ENCODE measurements at places on chromosomes 4 and X. TPM values are rescaled to one million over a fixed set of nuclear protein-coding genes. Genes with fewer than 3 reads are reported as not detected.

TMEM47 gene
- total RNA-seq, result 27.5 TPM

WDR19 gene
- total RNA-seq, result 34.3 TPM

SPANXN5 gene
- not detected for total RNA-seq

MAP3K15 gene
- total RNA-seq, result 0.12 TPM

PAGE2 gene
- total RNA-seq, result not detected

PACRGL gene
- total RNA-seq, result 12.9 TPM

AFF1 gene
- 97.3 TPM for total RNA-seq

GRCh38 chrX:118174516-118175098 is 58.0 kb upstream of the KLHL13 start:
- DNase-seq, result peak; percentile 20

GRCh38 chr4:144574000-144574399 is 72.0 kb upstream of the HHIP start:
- no peak for DNase-seq

- DNase-seq, result no peak
Measured at GRCh38 chr4:169618286-169618685, 2.1 kb upstream of the CLCN3 start.

DNA sequence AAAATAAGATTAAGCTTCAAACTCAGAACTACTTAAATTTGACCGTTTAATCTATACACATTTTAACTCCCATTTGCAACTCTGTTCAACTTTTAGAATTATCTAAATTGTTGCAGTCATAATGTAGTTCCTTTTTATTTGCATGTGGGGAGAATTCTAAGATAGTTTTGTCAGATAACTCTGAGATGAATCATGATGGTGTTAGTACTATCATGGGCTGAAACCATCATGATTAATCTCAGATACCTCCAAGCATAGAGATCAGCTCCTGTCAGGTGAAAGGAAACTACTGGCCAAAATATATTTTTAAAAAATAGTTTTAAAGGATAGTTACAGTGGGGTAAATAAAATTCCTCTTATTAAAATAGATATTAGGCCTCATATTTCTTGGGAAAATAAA is 39.0 kb downstream of the FBXO8 start:
- no peak for DNase-seq

GRCh38 chr4:155099231-155099630 is 109.2 kb upstream of the NPY2R start:
- no peak for DNase-seq

DNA sequence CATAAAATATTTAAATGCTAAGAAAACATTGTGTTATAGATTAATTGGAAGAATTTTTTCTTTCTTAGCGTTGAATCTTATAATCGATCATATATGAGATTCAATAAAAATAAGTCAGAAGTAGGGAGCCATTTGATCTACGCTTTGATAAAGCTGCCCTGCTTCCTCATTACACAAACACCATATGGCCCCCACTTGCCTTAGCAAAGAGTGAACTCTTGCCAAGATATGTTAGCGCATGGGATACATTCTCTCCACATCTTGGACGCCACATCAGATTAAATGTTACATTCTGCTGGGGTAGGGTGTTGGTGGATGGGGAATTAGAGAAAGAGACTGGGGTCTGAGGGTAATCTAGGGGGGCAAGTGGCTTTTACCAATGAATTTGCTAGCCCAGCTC is 207.7 kb upstream of the MID1 start:
- no peak for DNase-seq

GRCh38 chr4:60992037-60992436 is 208.1 kb upstream of the ADGRL3 start:
- no peak for DNase-seq

- no peak for DNase-seq
Measured at GRCh38 chrX:69102612-69103194, 62.5 kb downstream of the PJA1 start.

- no peak for DNase-seq
Measured at GRCh38 chr4:17702641-17703040, 78.8 kb downstream of the FAM184B start.

GRCh38 chr4:19402581-19403065 is 849.1 kb upstream of the SLIT2 start:
- DNase-seq, result no peak

- no peak for DNase-seq
Measured at GRCh38 chr4:164613792-164614191, 140.1 kb upstream of the SMIM31 start.

- peak; percentile 22 for DNase-seq
Measured at GRCh38 chr4:19880206-19880605, 371.5 kb upstream of the SLIT2 start.

GRCh38 chr4:67725981-67726380 is 25.0 kb upstream of the UBA6 start:
- no peak for DNase-seq

GRCh38 chr4:7186031-7186430 is 6.3 kb upstream of the SORCS2 start:
- no peak for DNase-seq

- no peak for DNase-seq
Measured at GRCh38 chr4:39043058-39043860, 11.1 kb upstream of the TMEM156 start.

DNA sequence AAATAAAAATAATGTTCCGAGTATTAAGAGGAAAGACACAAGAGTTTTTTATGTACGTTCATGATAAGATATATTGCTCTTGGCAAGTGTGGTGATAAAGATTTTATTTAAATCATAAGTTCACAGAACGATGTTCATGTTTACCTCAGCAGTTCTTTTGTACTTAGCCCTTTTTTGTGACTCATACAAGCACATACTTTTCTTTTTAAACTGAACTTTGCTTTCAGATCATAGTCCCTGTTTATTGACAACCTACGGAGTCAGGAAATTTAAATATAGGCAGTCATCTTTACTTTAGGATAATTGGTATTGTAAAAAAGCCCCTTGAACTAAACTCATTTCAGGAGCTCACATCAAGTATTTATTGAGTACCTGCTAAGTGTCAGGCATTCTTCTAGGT is 1.3 kb upstream of the CTSO start:
- DNase-seq, result no peak

- DNase-seq, result no peak
Measured at GRCh38 chrX:39260965-39261364, 459.7 kb downstream of the MID1IP1 start.

Measured in mucosa of gallbladder (tissue), 1 donor.